ENCODE measurements at places on chromosomes 3 and 15.

- no peak for DNase-seq
Observed at GRCh38 chr3:41652506-41652905, 309.4 kb downstream of the ULK4 start.

- DNase-seq: no peak
Observed at GRCh38 chr15:77999486-77999885, 78.0 kb downstream of the TBC1D2B start.

- DNase-seq: no peak
Observed at GRCh38 chr3:101268141-101268540, 52.2 kb downstream of the IMPG2 start.

GRCh38 chr3:172163320-172163719 is 123.9 kb downstream of the FNDC3B start:
- no peak for DNase-seq

GRCh38 chr3:141945726-141946485 is 69.5 kb downstream of the ATP1B3 start:
- DNase-seq: no peak

GRCh38 chr15:28861031-28861534 is 12.6 kb upstream of the GOLGA6L7 start:
- no peak for DNase-seq

- DNase-seq: no peak
Observed at GRCh38 chr3:43024181-43024885, 45.2 kb downstream of the GASK1A start.

DNA sequence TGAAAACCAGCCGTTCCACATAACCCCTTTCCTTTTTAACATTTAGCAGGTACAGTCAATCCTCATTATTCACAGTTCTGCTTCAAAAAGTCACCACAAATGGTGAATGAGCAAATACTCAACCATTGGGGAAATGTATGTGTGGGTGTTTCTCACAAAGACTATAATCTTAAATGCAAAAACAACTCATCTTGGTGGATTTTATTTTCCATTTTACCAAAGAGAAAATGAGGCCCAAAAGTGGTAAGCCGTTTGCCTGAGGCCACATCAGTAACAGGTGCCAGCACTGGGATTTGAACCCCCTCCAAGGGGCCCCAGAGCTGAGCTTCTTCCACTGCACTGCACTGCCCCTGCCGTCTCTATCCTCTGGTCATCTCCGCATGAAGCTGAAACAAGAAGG is 208.8 kb downstream of the OSBPL10 start:
- no peak for DNase-seq

DNA sequence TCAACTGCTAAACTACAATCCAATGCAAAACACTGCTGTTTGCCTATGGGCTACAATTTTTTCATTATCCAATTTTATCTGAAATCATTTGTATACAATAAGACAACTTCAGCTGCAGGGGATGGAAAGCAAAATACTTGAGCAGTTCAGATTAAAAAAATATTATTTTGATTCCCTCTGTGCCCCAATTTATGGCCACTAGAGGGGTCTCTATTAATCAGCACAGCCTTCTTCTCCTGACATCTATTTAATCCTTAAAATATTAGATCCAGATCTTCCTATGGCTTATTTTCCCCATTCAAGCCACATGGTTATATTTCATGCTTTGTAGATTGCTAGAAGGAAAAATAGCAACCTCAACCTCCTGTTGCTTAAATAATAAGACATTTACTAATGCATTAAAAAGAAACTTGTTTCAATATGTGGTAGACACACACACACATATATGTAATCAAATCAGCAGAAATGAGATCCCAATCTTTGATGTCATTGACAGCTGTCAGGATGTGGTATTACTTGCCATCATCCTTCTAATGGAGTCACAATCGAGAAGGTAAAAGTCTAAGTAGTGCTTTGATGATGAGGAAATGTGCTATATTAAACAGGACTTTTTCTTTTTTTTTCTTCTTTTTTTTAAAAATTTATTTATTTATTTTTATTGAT is 104.2 kb downstream of the P2RY1 start:
- DNase-seq: no peak

DNA sequence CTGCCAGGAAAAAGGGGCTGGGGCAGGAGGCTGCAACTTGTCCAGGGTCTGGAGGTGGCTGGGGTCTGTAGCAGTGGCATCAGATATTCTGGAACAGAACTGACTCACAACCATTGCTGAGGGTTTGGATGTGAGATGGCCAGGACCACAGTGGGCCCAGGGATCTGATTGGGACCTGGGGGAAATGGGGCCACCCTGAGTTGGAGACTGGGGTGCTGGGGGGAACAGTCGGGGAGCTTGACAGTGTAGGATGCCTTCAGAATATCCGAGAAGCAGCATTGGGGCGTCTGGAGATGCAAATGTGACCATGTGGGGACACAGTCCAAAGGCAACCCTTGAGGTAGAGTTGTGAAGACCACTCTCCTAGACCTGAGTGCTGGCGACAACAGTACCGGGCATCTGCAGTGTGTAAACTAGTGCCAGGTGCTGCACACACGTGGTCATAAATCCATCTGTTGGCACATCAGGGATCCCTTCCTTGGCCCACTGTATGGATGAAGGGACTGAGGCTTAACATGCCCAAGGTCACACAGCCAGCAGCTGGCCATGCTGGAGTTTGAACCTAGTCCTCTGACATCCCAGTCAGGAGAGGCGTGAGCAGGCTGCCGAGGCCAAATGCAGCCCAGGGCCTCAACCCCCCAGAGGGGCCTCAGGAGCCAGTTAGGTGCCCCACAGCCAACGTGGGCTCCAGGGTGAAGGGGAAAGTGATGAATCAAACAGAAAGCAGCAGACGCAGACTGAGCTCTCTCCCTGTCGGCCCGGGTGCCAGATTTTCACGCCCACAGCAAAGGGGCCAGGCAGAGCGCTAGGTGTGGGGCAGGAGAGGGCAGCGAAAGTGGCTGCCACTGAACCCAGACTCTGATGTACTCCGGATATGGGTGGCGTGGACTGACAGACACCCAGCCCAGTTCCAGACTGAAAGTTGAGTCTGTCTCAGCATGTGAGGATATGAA is 18.8 kb downstream of the HEMK1 start:
- DNase-seq: no peak

- DNase-seq: no peak
Observed at GRCh38 chr15:41798607-41799487, 24.6 kb downstream of the MAPKBP1 start.

- DNase-seq: no peak
Observed at GRCh38 chr3:112247900-112248299, 46.1 kb downstream of the SLC9C1 start.

DNA sequence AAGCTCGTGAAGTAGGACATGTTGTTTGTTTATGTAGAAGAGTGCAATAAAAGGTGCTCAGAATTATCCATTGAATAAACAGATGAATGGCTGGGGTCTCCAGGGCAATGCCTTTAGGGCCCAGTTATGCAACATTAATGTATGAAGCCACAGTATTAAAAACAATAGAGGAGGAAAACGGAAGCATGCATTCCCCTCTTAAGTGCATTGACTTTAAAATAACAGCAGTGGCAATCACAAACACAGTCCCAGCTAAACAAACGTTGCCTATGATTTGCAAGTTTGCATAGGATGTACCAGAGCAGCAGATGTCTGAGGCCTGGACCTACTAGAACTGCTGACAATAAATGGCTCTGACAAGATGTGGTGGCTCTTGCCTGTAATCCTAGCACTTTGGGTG is 60.6 kb upstream of the GCNT3 start:
- DNase-seq: no peak

- DNase-seq: no peak
Observed at GRCh38 chr3:30680789-30681648, 74.6 kb downstream of the TGFBR2 start.

DNA sequence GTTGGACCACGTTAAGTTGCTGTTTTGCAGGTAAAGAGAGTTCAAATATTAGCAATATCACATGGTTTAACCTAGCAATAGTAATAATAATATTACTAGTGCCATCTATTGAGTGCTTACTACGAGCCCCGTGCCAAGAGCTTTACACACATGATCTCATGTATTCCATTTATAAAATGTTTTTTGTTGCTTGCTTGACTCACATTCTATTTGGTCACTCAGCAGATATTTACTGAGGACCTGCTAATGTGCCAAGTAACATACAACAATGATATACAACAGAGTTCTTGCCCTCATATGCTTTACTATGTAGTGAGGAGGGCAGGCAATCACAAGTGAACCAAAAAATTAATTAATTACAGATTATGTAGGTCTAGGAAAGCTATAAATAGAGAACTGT is 36.7 kb downstream of the CTDSPL start:
- no peak for DNase-seq

- no peak for DNase-seq
Observed at GRCh38 chr15:40128766-40129660, 20.3 kb upstream of the BMF start.

- DNase-seq: no peak
Observed at GRCh38 chr3:58620421-58620820, 43.2 kb upstream of the FAM107A start.

DNA sequence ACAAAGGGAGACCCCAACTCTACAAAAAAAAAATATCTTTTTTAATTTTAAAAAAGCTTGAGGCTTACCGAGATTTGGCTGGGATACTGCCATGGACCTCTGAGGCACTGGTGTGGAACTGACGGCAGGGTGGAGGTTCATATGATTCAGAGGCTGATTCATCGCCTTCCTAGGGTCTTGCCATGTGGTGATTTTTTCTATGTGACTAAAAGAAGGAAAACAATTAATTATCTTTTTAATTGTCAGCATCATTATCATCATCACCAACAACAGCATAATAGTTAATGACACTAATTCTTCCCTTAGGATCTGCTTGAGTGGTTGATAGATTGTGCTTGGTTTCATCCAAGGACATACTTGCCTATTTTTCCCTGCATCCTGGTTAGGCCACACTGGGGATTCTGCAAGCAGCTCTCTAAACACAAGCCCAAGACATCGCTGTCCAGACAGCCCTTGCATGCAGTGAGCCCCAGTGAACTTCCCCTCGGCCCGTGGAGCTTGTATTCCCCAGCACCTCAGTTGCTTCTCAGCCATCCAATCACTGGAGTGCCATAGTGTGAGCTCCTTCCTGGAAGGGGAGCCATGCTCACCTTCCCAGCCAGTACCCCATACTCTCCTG is 84.9 kb downstream of the WWTR1 start:
- no peak for DNase-seq

DNA sequence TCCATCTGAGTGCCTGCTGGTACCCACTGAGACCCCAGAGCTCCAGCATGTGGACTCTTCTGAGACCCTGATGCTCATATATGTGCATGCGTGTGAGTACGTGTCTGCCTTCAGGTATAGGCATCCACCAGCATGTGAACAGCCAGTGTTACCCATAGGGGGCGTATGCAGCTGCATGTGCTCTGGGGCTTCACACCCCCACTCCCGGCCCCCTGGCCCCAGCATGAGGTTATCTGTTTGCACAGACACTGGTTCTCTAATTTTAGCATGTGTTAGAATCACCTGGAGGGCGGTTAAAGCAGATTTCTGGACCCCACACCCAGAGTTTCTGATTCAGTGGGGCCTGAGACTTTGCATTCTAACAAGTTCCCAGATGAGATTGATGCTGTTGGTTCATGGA is 824 bp upstream of the CILP start:
- DNase-seq: no peak

All from GOT3 (cell line).